Midbrain (tissue), 1 donor: ENCODE measurements at places on chromosomes 12 and 14.

DNA sequence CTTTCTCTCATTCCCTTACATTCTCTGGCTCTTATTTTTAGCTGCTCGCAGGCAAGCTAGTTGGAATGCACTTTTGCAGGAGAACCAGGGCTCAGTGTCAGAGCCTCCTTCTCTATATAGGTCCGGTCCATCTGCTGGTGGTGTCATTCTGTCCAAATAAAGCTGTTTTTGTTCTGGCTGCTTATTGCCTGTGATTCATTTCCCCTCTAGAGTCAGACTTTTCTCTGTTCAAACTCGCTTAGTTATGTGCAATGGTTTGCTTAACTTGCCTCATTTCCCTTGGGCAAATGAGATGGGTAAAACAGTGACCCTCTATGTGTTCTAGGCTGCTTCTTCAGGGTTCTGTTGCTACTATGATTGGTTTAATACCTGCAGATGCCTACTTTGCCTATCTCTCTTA, 2.9 kb downstream of the SMARCD1 start:
- DNase-seq = no peak

- DNase-seq = no peak
These were observed 6.5 kb downstream of the NAA25 start for GRCh38 chr12:112102127-112102526.

DNA sequence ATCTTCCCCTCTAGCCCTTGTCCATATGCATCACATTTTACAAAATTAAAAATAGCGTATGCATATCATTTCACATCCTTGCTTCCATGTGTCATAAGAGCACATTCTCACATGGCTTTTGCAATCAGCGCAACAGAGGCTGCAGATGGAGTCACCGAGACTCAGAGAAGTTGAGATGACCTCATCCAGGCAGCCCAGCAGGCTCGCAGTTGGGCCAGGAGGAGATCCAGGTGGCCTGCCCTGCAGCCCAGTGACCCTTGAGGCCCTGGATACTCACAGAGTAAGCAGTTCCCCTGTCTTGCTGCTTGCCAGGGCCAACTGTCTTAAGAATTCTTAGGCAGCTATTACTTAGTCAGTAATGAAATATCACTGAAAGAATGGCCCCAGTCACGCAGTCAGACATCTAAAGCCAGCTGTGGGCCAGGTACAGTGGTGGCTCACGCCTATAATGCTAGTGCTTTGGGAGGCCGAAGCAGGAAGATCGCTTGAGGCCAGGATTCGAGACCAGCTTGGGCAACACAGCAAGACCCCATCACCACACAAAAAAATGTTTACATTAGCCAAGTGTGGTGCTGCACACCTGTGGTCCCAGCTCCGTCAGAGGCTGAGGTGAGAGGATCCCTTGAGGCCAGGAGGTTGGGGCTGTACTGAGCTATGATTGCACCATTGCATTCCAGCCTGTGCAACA, 9.1 kb downstream of the CAMKK2 start:
- DNase-seq = no peak

- DNase-seq = no peak
These were observed 60.7 kb downstream of the NTF3 start for GRCh38 chr12:5492562-5492961.

- DNase-seq = no peak
These were observed 178.3 kb upstream of the PLEKHA5 start for GRCh38 chr12:18951218-18951617.
